Esophagus muscularis mucosa (tissue), 4 donors: ENCODE measurements at places on chromosomes 4 and X.

DNA sequence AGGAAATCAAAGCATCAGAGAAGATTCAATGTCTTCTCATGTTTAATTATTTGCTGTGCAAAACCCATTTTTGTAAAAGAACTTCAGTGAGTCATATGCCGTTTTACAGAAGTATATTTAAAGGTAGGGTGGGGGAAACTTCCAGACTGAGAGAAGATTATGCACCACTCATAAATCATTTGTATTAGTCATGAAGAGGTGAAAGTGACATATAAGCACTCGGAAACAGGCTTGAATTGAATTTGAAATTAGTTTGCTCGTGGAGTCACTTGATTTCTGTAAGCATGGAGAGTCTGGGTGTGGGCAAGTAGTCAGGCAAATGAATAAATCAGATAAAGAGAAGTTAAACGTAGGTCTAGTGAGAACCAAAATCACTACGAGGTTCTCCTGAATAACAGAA lies 335.1 kb downstream of the ANK2 start:
- DNase-seq, result no peak

GRCh38 chr4:151676301-151676700 lies 84.5 kb downstream of the GATB start:
- DNase-seq, result no peak

DNA sequence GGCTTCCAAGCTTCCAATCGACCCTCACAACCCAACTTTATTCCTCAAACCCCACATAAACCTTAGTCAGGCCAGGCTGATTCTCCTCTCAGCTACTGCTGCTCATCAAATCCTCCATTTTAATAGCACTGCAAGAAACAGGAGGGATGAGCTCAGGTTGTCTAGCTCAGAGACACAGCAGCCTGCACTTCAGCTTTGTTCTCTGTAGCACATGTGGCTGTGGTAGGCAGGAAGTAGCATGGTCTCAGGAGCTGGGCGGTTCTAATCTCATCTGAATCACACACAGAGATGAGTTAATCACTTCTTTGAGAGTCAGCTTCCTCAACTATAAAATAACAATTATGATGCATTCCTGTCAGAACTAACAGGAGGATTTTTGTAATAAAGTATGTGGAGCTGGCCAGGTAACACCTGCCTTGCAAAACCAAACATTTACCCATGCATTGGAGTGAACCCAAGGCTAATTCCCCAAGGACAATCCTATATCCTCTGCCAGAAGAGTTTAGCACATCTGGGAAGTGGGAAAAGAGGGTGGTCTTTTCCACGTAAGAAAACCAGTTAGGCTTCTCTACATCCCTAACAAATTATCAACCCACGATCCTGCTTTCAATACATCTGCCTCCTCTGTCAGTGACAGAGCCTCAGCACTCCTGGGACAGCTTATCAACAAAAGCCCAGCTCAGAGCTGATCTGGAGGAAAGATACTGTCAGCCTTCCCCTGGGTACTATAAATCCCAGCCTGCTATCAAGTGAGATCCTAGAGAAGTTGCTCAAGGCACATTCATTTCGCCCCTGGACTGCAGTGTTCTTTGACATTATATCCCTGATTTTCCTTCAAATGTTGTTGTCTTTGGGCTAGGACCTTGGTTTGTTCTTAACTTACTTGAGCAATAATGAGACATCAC lies 32.8 kb downstream of the ELOVL6 start:
- no peak for DNase-seq

DNA sequence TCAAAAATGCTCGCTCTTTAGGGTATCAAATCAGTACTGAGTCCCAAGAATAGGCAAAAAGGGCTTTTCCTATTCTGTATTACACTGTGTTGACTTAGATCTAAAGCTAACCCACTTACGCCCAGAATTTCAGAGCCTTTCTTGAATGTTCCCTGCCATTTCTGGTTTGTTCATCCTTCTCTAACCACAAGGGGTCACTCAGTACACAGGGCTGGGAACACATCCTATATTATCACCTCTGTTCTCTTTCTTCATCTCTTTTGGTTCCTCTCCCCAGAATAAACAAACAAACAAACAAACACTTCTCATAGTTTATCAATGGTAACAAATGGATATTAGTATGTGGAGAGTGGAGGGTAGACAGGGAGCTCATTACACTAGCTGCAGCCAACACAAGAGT lies 25.5 kb upstream of the MORC4 start:
- no peak for DNase-seq

DNA sequence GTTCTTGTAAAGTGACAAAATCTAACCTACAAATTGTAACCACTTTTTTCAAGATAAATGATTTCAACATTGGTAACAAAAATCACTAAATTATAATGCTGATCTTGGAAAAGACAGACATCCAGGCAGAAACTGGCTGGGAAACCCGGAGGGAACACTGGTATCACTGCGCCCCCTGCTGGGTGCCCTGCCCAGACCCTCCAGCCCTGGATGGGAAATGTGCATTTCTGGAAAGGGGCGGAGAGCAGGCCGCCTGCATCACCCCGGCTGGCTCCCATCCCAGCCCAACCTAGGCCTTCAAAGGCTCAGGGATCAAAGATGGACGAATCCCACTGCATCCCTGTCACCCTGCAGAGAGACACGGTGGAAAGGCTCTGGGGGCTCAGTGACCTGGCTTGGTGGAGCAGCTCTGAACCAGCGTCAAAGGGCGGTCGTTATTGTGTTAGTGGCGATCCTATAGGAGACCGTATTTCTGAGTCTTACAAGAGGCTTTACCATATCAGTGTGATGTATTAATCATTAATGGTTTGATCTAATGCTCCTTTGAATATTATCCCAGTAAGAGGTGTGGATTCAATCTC lies 37.3 kb downstream of the ACOX3 start:
- peak; percentile 96 for DNase-seq

GRCh38 chr4:185229021-185229818 lies 19.8 kb downstream of the SNX25 start:
- DNase-seq, result no peak

GRCh38 chr4:146211440-146211839 lies 2.9 kb upstream of the REELD1 start:
- no peak for DNase-seq

DNA sequence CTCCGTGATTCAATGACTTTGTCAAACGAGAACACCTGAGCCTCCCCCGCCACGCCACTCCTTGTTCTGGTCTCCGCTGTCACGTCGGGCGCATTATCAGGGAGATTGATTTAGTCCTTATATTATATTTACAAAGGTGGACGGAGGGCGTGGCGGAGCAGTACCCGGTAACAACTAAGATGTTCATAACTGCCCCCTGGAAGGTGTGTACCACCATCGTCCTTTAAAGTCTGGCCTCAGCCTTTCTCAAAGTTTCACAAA lies 284.2 kb downstream of the PACRGL start:
- no peak for DNase-seq

GRCh38 chrX:137234651-137235402 lies 201.0 kb upstream of the GPR101 start:
- no peak for DNase-seq

DNA sequence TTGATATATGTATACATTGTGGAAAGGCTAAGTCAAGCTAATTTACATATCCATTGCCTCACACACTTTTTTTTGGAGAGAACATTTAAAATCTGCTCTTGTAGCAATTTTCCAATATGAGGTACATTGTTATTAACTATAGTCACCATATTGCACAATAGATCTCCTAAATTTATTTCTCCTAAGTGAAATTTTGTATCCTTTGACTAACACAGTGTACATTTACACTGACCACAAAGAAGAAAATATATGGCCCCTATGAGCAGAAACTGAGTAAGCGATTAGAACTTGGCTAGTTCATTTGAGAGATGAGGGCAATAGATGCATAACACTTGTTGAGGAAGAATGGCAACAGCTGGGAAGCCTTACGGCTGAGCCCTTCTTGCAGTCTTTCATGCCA lies 20.3 kb upstream of the GUCY1B1 start:
- DNase-seq, result no peak

- no peak for DNase-seq
Measured at GRCh38 chr4:33045334-33045733, 2325.2 kb downstream of the PCDH7 start.

GRCh38 chr4:130747842-130748241 lies 1651.9 kb downstream of the C4orf33 start:
- no peak for DNase-seq

DNA sequence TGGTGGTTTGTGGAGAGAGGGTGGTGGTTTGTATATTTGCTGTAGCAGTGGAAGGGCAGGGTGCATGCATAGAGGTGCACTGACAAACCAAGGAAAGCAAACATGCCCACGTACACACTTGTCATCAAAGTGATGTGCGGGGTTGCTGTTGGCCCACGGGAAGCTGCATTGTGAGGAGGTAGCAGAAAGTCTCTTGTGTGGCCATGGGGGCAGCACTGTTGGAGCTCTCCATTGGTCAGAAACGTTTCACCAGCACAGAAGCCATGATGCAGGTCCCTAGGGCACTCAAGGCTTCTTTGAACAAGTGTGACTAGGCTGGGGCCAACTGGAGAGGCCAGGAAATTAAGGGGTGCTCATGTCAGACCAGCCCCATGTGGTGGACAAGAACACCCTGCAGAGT lies 174.8 kb upstream of the KLF8 start:
- DNase-seq, result no peak
